ENCODE measurements at places on chromosomes 12 and 14.

- DNase-seq, result no peak
These were observed 21.0 kb downstream of the RIMBP2 start for GRCh38 chr12:130695061-130695460.

DNA sequence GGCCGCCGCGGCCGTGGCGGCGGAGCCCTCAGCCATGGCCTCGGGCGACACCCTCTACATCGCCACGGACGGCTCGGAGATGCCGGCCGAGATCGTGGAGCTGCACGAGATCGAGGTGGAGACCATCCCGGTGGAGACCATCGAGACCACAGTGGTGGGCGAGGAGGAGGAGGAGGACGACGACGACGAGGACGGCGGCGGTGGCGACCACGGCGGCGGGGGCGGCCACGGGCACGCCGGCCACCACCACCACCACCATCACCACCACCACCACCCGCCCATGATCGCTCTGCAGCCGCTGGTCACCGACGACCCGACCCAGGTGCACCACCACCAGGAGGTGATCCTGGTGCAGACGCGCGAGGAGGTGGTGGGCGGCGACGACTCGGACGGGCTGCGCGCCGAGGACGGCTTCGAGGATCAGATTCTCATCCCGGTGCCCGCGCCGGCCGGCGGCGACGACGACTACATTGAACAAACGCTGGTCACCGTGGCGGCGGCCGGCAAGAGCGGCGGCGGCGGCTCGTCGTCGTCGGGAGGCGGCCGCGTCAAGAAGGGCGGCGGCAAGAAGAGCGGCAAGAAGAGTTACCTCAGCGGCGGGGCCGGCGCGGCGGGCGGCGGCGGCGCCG is 381 bp downstream of the YY1 start:
- DNase-seq, result peak; percentile 40

GRCh38 chr12:88305254-88305890 is 163.3 kb downstream of the TMTC3 start:
- DNase-seq, result no peak

GRCh38 chr14:95953111-95953724 is 76.6 kb downstream of the TUNAR start:
- DNase-seq, result no peak

- DNase-seq, result peak; percentile 77
These were observed 44.4 kb upstream of the PNMA1 start for GRCh38 chr14:73758392-73759182.

DNA sequence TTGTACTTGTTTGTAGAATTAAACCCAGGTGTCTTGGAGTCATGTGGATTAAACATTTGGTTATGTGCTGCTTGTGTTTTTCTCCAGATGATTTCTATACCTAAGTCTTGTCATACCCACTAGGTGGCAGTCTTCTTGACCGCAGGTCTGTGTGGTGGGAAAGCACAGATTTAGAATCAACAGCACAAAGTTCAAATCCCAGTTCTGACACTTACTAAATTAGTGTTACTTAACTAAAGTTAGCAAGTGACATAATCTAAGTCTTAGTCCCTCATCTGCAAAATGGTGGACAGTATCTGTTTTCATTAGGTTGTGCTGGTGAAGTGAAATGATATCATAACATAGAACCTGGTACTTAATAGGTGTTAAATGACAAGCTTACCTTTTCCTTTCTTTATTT is 151.0 kb upstream of the ARHGAP5 start:
- no peak for DNase-seq

DNA sequence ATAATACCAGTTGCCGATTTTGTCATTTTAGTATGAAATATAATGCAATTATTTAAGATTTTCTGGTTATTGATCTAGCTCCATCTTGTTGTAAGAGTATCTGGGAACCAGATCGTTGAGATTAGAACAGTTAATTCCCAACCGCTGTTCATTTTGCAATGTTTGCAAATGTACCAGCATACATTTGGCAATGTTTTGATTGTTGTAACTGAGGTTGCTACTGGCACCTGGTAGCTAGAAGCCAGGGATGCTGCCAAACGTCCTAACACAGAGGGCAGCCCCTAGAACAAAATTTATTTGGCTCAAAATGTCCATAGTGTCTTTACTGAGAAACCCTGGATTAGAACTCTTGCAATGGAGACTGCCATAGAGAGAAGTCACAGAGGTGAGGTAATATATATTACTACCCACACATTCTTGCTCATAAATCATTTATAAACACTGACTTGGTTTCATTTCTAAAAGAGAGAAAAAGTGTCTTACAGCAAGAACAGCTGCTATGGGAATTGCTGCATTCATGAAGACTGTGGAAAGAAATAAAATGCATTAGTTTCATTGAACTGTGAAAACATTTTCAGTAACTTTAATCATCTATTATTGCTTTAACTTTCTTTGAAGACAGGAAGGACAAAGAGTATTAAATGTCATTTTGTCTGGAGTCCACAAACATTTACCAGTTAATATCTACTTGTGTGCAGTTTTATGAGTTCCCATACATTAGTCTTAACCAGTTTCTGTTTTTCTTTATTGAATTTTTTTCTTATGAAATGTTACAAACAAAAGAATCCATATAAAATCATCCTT is 46.2 kb downstream of the ABCC9 start:
- no peak for DNase-seq

DNA sequence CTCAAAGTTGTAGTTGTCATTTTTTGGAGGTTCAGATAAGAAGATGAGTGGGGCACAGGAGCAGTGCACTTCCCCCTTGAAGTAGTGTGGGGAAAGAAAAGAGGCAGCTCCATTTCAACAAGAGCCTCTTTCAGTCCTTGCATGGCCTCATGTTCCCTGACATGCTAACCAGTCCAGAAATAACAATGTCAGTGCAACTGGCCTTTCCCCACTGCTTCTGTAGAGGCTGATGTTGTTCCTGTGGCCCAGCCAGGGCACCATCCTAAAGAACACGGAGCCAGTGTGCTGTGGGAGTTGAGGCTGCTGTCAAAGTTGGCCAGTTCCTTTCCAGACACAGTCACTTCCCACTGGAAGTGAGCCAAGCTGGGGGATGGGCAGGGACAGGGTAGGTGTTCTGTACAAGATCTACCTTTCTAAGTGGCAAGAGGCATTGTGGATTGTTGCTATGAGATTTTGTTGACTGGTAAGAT is 77.7 kb upstream of the SLC38A2 start:
- DNase-seq, result no peak

DNA sequence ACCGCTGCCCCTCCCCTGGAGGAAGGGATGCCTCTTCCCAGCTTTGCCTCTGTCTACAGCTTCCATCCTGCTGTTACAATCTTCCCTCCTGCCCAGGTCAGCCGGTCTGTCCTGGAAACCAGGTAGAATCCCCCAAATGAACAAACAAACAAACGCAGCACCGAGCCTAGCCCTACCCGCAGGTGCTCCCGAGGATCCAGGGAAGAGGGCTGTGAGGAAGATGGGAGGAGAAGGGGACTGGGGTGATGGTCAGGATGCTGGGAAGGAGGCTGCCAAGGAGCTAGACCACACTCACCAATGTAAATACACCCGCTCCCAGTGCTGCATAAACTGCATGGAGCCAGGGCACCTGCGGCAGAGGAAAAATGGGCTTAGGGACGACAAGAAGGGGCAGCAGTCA is 16.6 kb downstream of the FAIM2 start:
- no peak for DNase-seq

DNA sequence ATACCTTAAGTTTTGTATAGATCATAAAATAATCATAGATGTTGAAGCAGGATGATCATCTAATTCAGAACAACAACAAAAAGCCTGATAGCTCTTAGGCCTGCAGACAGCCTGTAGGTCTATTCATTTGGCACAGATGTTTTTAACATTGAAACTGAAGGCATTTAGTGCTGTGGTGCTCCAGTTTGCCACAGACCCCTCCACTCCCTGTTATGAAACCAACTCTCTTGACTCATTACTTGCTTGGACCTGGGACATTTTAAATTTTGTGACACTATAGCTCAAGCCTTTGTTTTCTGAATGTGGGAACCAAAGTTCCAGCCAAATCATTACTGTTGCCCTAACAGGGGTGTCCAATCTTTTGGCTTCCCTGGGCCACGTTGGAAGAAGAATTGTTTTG is 9.1 kb downstream of the PRKCH start:
- no peak for DNase-seq

- DNase-seq, result no peak
These were observed 390.3 kb downstream of the DIO2 start for GRCh38 chr14:79820866-79821535.

GRCh38 chr12:32437095-32437515 is 37.7 kb downstream of the FGD4 start:
- DNase-seq, result no peak

- no peak for DNase-seq
These were observed 9.1 kb downstream of the C12orf76 start for GRCh38 chr12:110039085-110039807.

DNA sequence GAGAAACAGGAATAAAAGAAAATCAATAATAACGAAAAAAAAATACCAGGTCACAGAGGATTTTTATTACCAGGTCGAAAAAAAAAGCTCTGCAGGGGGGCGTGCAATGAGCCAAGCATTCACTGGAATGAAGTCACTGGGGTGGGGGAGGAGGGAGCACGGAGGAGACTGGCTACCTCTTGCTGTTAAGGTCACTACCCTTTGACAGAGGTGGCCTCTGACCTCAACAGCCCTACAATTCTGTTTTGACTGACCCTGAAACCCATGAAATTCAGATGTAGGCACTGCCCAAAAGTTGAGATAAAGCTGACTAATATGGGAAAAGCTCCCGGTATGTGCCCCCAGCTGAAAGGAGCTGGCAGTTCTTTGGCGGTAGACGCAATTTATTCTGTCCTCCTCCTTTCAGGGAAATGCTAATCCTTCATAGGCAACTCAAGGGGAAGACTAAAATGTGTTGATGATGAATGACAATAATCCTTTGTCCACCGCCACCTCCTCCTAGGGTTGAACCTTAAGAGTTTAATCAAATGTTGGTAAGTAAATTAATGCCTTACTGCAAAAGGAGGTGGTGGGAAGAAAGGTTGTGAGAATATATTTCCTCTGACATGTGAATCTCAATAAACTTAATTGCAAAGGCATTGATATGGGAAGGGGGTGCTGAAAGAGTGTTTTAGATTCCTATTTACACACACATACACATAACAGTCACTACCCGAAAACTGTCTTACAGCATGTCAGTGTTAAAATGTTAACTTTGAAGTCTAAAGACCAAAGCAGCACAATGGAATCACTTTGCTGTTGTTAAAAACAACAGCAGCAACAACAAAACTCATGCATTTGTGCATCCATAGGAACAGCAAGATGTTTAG is 6.3 kb upstream of the RIC8B start:
- no peak for DNase-seq

GRCh38 chr14:105305345-105305744 is 4.5 kb upstream of the BRF1 start:
- no peak for DNase-seq
